CD8-positive, alpha-beta memory T cell (primary cell): ENCODE measurements at places on chromosomes 1 and 21.
A peak's percentile ranks its signal among the peaks of the same experiment; 100 is the strongest.

- DNase-seq, result no peak
Measured at GRCh38 chr1:64302971-64303370, 99.5 kb downstream of the UBE2U start.

DNA sequence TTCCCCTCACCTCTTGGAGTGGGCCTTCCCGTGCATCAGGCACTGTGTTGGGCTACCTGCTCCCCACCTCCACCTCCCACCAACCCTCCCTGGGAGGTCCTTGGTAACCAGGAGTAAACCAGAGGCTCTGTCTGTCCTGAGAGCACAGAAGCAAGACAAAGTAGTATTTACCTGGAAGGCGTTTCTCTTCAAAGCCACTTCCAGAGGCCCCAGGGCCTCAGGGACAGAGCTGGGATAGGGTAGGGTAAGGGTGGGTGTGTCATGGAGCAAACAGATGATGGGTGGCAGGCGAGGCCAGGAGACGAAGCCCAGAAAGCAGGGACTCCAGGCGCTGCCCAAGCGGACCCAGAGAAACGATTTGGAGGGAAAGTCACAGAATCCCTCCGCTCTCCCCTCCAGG, 77.2 kb upstream of the TARDBP start:
- DNase-seq, result no peak

DNA sequence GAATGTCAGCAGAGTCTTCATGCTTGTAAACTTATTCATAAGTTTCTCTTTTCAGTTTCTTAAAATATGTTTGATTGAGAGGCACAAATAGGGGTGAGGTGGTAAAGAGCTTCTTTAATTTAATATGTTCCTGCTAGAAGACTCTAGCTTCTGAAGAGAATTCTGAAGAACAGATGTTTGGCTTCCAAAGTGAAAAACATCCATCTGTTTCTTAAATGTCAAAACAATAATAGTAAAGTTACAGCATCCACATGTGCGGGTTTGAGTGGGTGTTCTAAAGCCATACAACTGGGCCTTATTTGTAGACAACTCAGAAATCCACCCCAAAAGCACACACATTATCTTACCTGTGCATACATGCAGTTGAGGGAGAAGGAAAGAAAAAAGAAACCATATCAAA, 144.0 kb upstream of the ADGRL4 start:
- no peak for DNase-seq

- no peak for DNase-seq
Measured at GRCh38 chr1:87436534-87436933, 107.9 kb downstream of the LMO4 start.

GRCh38 chr1:67211589-67212563, 45.6 kb downstream of the IL23R start:
- DNase-seq, result peak; percentile 33

GRCh38 chr1:192959657-192960186, 99.4 kb downstream of the UCHL5 start:
- no peak for DNase-seq

DNA sequence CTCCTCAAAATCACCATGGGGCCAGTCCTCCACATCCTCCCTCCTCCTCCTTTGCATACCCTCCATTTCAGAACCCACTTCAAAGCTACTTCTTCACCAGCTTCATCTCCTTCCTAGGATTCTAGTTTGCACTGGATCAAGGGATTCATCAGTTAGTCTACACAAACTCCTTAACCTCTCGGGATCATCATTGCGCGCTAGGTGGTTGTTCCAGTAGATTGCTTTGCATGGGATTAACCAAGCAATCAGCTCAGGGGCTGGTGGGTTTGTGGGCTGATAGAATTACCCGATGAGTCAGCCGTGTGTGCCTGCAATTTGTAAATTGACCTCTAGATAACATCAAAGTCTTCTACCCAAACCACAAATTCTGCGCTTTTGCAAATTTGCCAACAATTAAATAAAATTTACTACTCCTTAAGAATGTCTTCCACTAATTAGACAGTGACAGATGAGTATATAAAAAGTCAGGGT, 7.7 kb downstream of the KANK4 start:
- DNase-seq, result no peak

DNA sequence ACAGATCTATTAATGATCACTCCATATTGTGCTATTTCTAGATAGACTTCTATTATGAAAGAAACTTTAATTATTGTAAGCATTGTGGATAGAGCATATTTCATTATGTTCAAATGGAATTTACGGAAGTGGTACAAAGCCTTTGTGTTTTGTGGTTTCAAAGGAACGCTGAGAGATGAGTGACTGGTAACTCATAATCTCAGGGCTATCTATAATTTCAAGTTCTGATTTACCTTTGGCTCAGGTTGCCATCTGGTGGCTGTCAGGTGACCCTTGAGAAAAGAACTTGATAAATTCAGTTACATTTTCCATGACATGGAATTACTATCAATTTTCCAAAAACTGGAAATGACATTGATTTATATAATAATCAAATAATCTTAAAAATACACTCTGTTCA, 12.2 kb downstream of the NTNG1 start:
- DNase-seq, result no peak

DNA sequence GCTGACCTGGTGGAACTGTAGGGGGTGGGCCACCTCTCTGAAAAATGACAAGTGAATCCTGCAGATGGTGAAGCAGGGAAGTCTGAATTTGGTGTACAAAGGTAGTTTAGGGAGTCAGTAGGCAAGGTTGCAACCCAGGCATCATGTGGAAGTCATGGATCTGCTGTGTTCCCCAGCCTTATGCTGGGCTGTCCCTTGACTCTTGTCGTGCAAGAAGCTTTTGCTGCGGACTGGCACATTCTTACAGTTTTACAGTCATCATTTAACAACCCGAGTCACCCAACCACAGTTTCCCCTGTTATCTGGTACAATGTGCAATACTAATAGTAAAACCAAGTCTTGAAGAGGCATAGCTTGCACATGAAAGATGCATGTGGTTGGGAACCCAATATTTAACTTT, 13.2 kb downstream of the RHOU start:
- no peak for DNase-seq

GRCh38 chr1:106907795-106908194, 148.7 kb upstream of the PRMT6 start:
- no peak for DNase-seq

- no peak for DNase-seq
Measured at GRCh38 chr1:232443372-232443771, 186.6 kb downstream of the SIPA1L2 start.

GRCh38 chr21:42780617-42781016, 98.7 kb downstream of the WDR4 start:
- no peak for DNase-seq

DNA sequence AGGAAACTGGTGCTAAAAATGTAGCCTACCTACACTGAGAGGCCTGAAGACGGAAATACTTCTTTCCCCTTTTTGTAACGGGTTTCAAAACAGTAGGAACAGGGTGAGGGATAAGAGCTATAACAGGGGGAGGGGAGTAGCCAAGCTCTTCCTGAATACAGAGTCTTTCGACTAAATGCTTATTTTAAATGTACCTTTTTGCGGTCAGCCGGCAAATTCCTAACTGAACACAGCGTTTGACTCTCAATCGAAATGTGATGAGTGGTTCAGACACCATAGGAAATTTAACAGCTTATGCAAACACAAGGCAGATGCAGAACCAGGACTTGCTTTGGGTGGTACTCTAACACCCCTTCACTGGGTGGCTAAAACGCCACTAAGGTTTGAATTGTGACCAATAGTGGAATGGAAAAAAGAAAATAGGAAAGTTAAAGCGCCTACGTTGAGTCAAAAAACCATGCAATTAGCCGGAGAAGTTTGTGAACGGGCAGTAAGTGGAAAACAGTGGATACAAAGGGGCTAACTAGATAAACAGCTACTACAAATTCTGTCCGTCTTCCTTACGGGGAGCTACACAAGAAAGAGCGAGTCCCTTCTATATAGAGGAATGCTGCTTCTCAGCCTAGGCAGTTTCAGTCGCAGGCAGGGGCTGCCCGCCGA, 1.7 kb downstream of the EGLN1 start:
- DNase-seq, result no peak

DNA sequence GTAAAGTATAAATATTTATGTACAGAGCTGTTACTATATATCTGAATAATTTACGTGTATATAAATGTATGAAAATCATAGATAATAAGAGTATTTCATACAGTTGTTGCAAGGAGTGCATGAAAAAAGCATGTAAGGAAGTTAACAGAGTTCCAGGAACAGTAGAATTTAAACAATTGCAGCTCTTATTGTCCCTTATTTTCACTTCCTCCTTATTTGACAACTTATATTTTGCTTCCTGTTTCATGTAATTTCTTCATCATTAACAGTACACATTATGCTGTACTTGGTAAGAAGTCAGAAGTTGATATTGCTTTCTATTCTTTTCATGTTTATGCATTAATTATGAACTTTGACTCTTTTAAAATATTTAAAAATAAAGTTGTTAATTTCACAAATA, 681.5 kb downstream of the LRRIQ3 start:
- no peak for DNase-seq

- DNase-seq, result no peak
Measured at GRCh38 chr1:30705698-30706097, 17.7 kb downstream of the MATN1 start.

- DNase-seq, result no peak
Measured at GRCh38 chr1:21307663-21308305, 17.5 kb upstream of the ECE1 start.

- no peak for DNase-seq
Measured at GRCh38 chr1:116122955-116123757, 12.0 kb downstream of the MAB21L3 start.

DNA sequence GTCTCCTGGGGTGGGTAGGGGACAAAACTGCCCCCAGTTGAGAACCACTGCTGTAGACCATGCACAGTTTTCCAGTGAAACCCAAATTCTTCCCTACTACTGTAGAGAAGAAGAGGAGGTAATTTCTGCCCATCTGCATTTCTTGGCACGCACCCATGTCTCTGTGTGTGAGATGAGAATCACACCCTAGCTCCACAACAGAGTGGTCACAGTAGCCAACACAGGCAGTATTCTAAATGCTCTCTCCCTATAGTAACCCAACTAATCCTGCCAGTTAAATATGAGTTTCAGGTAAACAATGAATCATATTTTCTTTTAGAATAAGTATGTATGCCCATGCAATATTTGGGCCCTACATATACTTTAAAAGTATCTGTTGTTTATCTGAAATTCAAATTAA, 1.2 kb upstream of the CAPN2 start:
- no peak for DNase-seq

DNA sequence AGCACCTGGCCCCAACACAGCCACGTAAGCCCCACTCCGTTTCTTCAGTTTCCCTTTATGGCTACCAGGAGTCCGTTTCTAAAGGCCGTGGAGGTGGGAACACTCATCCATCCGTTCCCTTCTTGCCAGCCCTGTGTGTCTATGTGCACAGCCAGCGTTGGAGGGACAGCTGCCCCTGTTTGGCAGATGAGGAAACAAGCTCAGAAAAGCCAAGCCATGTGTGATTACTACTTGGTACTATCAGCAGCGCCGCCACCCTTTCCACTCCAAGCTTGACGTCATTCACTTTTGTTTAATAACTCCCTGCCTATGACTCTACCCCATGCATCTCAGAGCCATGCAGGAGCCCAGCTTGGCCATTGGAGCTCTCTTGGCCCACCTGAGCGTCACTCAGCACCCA, 3.5 kb downstream of the LRP8 start:
- DNase-seq, result no peak

DNA sequence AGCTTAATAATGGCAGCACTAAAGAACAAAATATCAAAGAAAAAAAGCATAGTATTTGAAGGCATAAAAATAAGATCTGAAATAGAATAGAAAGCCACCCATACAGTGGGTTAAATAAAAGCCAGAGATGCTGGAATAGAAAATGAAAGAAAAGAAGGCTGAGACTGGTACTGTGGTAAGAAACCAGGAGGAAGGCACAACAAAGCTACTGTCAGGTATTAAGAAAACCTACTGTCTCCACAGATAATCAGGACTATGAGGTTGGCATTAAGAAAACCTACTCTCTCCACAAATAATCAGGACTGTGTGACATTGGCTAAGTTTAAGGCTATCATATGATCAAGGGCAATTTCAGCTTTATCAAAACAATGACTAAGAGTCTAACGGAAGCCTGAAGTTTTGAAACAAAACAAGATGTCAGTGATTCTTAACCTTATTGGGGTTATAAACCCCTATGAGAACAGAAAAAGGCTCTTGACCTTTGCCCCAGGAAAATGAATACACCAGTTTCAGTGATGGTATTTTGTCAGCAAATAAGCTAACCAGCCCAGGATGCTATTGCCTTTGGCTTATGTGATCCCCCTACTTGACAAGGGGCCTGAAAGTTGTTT, 24.4 kb downstream of the MCOLN2 start:
- no peak for DNase-seq

DNA sequence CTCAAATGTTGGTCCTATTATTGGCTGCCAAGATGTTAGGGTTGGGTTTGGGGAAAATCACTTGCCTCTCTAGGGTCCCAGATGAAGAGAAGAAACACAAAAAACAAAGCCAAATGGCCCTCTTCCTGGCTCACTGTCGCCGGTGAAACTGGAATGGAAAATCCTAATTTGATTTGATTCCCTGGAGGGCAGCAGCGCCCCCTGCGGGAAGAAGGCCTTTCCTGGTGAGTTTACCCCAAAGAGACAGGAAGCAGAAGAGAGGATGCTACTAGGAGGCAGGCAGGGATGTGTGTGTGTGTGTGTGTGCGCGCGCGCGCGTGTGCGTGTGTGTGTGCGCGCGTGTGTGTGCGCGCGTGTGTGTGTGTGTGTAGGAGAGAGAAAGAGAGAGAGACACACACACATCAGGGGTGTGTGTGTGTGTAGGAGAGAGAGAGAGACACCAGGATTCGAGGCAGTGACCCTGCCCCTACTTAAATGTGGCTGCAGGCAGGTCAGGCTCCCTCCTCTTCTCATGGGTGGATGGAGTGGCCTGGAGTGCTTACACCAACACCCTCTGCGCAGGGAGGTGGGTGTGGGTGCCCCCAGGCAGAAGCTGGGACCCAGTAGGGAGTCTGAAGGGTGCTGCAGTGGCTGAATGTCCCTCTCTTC, 3.1 kb upstream of the SELENON start:
- peak; percentile 75 for DNase-seq

DNA sequence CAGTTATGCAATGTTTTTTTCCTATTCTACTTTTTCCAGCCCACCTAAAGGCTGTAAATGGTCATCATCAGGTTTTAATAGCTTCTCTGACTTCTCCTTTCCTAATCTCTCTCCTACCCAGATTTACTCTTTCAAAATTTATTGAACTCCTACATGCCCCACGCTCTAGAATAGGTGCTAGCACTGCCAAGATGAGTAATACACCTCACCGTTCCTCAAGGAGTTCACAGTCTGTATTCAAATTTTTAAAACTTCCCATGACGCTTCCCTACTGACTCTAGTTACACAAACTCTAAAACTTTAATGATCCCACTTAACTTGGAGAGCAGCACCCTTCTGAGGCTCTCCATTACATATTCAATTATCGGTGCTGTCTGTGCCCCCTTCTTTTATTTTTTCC, 51.6 kb downstream of the ALG14 start:
- no peak for DNase-seq

- no peak for DNase-seq
Measured at GRCh38 chr1:66693856-66694255, 58.4 kb upstream of the DYNLT5 start.

GRCh38 chr1:206903687-206904086, 6.4 kb downstream of the IL24 start:
- no peak for DNase-seq

- DNase-seq, result no peak
Measured at GRCh38 chr1:78855258-78855657, 151.3 kb downstream of the ADGRL4 start.
